A549 treated with CpdA at 1 μM for 4 hours (cell line): ENCODE measurements at places on chromosomes 7 and 10. TPM values are rescaled to one million over a fixed set of nuclear protein-coding genes. Genes with fewer than 3 reads are reported as not detected.

The SUGCT gene
- 0.89 to 1.5 TPM (median 1.4 TPM) in 5 replicates for total RNA-seq

The FAS gene
- 29.7 to 41.4 TPM (median 30.6 TPM) in 5 replicates for total RNA-seq

The STOX1 gene
- 0.74 to 1.1 TPM (median 0.86 TPM) in 5 replicates for total RNA-seq

The EBF3 gene
- 0.11 to 0.21 TPM (median 0.16 TPM) in 5 replicates for total RNA-seq

The NCF1 gene
- 0.08 to 0.12 TPM (median 0.10 TPM) in 4 of 5 replicates, not detected in the other for total RNA-seq

The NANOS1 gene
- total RNA-seq = 2.0 to 2.6 TPM (median 2.3 TPM) in 5 replicates

The TLX1 gene
- not detected in 5 replicates for total RNA-seq

The CDC14C gene
- not detected in 5 replicates for total RNA-seq

The SYCE1 gene
- not detected in 5 replicates for total RNA-seq

The NUTM2B gene
- total RNA-seq = 0.14 to 0.38 TPM (median 0.23 TPM) in 5 replicates

The VAX1 gene
- 1.1 to 1.5 TPM (median 1.4 TPM) in 5 replicates for total RNA-seq

The ANXA8 gene
- 24.8 to 35.3 TPM (median 28.1 TPM) in 5 replicates for total RNA-seq

The H2BK1 gene
- total RNA-seq = not detected in 5 replicates

The ZNF117 gene
- total RNA-seq = 0.14 to 0.28 TPM (median 0.18 TPM) in 5 replicates

The GPC2 gene
- total RNA-seq = 0.24 to 1.4 TPM (median 0.67 TPM) in 5 replicates

The CRTAC1 gene
- 0.96 to 1.7 TPM (median 1.4 TPM) in 5 replicates for total RNA-seq

The IL2RA gene
- total RNA-seq = not detected in 5 replicates

The MAD1L1 gene
- 17.5 to 27.1 TPM (median 21.8 TPM) in 5 replicates for total RNA-seq

The NKX2-3 gene
- total RNA-seq = 0.08 TPM in 1 of 5 replicates, not detected in the others

The WIPF3 gene
- total RNA-seq = 0.45 to 0.69 TPM (median 0.58 TPM) in 5 replicates

The ZNF398 gene
- total RNA-seq = 8.1 to 9.5 TPM (median 8.9 TPM) in 5 replicates

The PRSS1 gene
- not detected in 5 replicates for total RNA-seq
